ENCODE measurements at places on chromosomes 6 and 20.

DNA sequence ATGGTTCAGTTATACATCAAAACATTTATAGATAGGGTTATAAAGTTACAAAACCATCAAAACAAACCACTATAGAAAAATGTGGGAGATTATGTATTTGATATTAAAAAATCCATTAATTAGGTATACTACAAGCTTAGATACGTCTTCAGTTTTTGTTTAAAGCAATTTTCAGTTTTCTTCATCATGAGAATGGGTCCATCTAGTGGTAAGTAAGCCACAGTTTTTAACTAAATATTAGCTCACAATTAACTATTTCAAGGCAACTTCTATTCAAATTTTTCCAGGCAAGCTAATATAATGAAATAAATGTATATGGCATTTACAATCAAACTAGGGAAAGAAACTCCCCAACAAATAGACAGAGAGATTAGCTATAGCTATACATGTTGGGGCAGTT lies 44.4 kb downstream of the RNGTT start:
- no peak for DNase-seq

DNA sequence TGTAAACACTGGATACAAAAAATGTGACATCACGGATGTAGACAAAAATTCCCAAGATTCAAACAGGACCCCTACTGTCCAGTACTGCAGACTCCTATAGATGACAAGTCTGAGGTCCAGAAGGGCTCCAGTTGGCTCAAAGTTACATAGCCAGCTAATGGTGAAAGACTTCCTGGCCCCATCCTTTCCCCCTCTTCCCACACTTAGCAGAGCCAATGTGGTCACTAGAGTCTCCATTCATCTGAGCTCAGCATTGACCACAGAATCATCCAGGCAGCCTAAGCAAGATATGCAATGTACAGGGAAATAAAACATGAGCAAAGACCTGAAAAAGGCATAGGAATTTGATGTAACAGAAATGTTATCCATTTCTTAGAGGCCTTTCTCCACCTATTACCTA lies 180.5 kb downstream of the ADAT2 start:
- DNase-seq = no peak

- no peak for DNase-seq
These were observed 849.9 kb upstream of the EYS start for GRCh38 chr6:66556936-66557335.

GRCh38 chr20:8640461-8640860 lies 428.4 kb upstream of the PLCB4 start:
- DNase-seq = no peak

DNA sequence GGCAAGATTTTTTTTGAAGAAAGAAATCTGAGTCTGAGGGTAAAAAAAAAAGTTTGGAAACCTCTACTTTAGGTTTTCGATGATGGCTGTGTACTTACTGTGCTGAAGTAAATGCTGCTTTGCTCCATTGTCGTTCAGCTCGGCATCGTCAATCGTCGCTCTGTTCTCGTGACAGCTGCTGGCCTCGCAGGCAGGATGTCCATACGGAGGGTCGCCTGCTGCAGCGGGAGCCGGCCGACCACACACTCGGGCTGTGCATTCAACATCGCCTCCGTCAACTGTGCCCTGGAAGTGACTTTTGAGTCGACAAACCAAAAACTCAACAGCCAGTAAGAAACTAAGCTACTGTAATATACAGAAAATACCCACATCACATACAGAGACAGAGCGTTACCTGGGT lies 53.1 kb upstream of the SMOC2 start:
- no peak for DNase-seq
